ENCODE measurements at places on chromosomes 11 and 22.

DNA sequence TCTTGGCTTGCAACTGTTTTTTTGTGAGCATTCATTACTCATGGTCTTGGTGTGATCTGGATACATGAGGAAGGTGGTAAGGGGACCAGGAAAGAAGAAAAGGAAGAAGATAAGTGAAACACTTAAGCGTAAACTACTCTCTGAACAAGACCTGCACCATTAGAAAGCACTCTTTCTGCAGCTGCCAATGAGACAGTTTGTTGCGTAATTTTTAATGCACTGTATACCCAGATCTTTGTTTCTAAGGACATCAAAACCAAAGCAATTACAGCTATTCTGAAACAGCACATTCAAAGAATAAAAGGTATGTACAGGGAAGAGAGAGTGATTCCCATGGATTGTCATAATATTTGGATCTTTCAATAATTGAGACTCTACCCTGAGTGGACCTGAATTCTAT lies 147.4 kb downstream of the BLID start:
- no peak for DNase-seq

- no peak for DNase-seq
These were observed 16.1 kb downstream of the EWSR1 start for GRCh38 chr22:29284196-29284595.

DNA sequence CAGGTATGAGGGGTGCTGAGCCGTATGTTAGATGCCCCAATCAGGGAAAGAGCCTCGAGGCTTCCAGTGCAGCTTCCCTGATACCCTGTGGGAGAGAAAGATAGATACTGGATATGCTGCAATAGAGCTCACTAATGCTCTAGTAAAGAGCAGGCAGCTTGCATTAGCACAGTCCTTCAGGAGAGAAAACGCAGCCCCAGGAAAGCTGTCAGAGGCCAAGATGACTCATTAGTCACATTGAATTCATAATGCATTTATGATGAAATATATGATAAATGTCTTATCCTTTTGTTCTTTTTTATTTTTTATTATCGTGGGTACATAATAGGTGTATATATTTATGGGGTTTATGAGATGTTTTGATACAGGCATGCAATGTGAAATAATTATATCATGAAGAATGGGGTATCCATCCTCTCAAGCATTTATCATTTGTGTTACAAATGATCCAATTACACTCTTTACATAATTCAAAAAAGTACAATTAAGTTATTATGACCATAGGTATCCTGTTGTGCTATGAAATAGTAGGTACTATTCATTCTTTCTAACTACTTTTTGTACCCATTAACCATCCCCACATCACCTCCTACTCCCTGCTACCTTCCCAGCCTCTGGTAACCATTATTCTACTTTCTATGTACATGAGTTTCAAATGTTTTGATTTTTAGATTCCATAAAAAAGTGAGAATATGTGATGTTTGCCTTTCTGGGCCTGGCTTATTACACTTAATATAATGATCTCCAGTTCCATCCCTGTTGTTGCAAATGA lies 94.5 kb upstream of the TOP3B start:
- DNase-seq = no peak

GRCh38 chr11:18769802-18770456 lies 21.7 kb downstream of the PTPN5 start:
- DNase-seq = no peak

DNA sequence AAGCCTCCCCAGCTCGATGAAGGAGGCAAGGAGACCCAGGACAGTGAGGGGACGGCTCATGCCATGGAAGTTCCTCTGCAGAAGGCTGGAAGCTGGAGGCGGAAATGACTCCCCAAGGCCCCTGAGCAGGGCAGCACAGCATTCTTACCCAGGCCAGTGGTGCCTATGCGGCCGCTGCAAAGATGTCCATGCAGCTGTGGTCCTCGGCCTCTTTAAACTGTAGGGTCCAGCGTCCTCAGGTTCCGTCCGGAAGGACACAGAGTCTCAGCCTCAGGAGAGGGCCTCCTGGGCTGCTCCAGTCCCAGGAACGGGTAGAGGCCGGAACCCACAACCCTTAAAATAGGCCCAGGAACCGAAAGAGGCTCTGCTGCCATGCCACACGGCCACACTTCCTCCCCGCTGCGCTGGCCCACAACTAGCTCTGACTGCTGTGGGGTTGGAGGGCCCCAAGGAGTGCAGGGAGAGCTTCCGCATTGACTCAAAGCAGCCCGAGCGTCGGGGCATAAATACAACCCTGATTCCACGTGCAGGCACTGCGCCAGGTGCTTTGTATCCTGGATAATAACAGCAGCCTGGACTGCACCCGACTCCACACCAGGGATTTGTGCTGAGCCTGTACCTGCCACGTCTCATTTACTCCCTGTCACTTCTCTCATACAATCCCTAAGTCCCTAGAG lies 5.5 kb downstream of the KIAA0930 start:
- DNase-seq = no peak

- DNase-seq = no peak
These were observed 359.1 kb downstream of the LUZP2 start for GRCh38 chr11:24855951-24856350.

DNA sequence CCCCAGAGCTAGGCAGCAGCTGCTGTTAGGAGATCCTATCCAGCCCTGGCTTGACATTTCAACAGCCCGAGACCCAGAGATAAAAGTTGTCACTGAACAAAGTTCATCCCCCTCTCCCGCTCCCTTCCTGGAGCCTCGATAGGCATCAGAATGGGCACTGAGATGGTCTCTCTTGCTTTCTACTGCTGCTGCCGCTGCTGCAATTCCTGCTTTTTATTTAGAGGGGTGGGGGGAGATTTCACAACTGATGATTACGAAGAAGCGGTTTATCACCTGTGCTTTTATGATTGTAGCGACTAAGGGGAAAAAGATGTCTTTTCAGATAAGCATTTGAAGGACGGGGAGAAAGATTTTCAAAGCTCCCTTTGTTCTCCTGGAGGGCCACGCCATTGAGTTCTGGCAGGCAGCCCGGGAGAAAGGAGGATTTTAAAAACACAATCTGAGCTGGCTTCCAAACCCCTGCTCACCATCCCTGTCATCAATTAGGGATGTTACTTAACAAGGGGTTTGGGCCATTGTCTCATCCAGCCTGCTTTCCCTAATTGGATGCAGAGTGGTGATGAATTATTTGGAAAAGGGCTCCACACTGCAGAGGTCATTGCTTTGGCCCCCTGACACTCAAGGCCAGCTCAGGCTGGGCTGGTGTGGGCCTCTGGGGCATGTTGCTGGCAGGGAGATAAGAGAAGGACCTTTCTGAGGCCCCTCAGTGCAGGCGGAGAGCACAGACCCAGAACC lies 344.7 kb downstream of the BUD13 start:
- DNase-seq = no peak

DNA sequence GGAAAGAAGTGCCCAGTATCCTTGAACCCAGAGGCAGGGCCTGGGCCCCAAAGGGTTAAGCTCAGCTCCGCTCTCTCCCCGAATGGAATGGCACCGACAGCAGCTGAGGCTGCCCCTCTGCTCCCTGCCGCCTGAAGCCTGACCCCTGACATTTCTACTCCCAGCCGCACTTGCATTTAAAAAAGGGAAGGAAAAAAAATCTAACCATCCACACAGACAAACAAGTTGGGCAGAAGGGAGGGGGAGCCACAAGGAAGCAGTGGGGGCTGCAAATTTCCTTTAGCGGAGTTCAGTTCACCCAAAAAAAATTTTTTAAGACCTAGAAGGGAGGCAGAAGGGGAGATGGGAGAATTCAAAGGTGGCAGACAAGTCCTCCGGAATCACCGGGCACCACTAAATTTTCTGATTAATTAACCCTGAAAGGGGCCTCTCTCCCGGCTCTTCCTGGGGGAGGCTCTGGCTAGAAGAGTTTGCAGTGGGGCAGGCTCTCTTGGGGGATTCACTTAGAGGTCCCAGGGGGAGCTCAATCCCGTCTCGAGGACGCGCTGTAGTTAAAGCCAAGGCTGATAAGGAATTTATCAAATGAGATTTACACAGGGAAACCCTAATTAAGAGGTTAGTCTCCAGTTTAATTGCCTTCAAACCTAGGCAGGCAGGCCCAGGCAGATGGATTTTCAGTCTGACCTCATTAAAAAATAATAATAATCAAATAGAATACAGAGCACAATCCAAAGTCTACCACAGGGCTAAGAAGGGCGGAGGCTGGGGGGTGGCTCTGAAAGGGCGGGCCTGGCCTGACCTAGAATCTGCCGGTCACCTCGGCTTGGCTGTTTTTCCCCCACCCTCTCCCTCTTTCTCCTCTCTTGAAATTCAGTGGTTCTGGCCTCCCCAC lies 25.6 kb downstream of the MN1 start:
- no peak for DNase-seq

DNA sequence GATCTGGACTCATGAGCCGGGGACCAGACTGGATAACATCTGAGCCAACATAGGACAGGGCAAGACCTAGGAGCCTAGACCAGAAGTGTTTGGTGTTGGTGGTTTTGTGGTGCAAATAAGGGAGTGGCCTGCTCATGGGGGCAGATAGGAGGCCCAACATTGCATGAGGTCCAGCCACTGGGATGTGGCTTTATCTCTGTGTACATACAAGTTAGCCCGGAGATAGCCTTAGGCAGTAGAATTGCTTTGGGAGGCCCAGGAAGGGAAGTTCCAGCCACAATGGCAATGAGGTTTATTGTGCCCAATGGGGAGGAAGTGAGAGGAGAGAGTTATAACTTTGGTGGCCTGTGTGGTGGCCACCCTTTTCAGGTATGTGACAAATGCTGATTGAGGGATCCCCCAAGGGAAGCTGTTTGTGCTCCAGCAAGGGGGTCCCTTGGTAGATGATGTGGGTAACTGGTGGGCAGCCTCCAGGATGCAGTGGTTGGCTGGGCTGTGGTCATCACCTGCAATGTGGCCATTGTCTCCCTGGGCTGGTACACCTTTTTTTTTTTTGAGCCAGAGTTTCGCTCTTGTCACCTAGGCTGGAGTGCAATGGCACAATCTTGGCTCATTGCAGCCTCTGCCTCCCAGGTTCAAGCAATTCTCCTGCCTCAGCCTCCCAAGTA lies 6.4 kb downstream of the LMO2 start:
- no peak for DNase-seq

DNA sequence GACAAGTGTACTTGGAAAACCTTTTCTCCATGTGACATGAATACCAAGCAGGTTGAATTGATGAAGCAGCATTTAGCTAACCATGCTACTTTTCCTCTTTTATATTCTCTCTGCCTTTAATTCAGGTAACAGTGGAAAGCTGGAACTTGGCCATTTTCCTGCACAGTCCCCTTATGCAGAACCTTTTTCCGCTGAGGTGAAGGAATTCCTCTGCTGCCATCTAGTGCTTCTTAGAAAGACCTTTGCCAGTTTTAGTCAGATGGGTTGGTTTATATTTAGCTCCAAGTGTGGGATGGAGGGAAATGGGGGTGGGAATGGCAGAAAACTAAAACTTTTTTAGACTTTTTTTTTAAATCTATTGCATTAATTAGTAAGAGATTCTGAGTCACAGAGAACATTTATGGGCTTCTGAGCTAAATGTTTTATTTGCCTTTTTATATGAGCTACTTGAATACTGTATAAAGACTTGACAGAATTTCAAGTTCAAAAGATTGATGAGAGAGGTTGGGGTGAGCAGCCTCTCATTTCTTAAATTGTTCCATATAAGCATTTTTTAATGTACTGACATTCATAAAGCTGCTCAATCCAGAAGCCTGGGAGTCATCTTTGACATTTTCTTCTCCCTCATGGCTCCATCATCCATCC lies 153.9 kb upstream of the ZC3H12C start:
- peak; percentile 84 for DNase-seq

GRCh38 chr11:72753341-72754148 lies 1.3 kb upstream of the ARAP1 start:
- DNase-seq = no peak

DNA sequence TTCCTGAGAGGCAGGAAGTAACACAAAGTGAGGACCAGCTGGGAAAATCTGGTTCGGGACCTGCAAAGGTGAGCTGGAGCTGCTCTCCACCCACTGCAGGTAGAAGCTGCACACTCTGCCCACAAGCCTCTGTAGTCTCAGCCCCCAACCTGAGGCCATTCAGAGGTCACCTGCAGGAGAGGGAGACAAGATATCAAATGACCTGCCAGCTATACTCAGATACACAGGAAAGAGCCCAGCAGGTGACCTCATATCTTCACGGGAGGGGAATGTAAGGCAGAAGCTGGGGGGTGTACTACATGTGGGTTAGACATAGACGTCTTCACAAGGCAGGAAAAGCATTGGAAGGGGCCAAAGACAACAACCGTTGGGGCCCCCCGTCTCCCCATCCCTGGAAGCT lies 86.1 kb downstream of the APIP start:
- DNase-seq = no peak

GRCh38 chr11:6609502-6610015 lies 2.5 kb downstream of the TAF10 start:
- DNase-seq = no peak

GRCh38 chr22:37433786-37434185 lies 6.5 kb upstream of the ELFN2 start:
- no peak for DNase-seq

DNA sequence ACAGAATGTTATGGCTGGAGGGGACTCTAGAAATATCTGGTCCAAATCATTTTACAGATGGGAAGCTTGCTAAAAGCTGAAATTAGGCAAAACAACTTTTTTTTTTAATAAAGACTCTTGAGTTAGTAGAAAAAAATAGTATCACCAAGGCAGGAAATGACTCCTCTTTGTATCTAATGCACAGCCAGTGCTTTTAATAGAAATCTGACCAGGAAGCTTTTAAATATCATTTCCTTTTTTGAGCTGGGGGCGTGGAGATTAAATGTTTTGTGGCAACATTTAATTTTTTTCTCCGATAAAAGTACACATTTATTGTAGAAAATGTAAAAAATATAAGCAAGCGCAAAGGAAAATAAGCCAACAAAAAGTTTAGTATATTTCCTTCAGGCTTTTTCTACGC lies 22.5 kb downstream of the TRAF6 start:
- DNase-seq = no peak

- DNase-seq = peak; percentile 13
These were observed 36.0 kb downstream of the PRCP start for GRCh38 chr11:82864268-82864667.

DNA sequence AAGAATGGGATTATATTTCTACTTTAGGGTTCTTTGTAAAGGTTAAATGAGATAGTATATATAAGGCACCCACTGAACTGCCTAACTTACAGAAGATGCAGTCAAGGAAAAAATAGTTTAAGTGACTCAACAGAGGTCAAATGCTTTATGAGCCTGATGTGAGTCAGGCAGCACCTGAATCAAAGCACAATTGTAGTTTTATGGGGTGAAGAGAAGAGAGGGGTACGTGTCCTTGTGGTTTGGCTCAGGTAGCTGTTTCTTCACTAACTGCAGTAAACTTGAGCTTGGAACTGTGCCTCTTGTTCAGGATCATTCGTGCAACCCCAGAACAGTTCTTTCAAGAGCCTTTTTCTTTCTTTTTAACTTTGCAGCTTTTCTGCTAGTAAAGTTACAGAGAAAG lies 125.2 kb upstream of the SPON1 start:
- peak; percentile 35 for DNase-seq

GRCh38 chr11:62026739-62027370 lies 59.4 kb upstream of the FTH1 start:
- DNase-seq = no peak

Measured in astrocyte of the cerebellum (primary cell).